Heart left ventricle (tissue), 16 donors: ENCODE measurements at places on chromosomes 3 and 15.
A peak's percentile ranks its signal among the peaks of the same experiment; 100 is the strongest.

DNA sequence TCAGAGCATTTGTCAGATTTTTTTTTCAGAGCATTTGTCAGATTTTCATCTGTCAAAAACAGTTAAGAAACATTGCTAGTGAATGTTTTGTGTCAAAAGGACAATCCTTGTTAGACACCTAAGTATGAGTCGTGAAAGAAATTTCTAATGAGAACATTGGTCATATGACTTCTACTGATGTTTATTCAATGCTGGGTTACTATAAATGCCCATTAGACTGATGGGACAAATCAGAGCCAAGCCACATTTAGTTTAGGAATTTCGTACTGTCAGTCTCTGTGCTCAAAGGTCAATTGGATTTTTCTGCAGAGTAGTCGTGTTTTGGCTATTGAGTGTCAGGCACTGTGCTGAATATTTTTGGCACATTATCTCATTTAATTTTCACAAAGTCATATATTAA is 31.6 kb downstream of the TSC22D2 start:
- no peak for DNase-seq

GRCh38 chr3:13524979-13525669 is 23.8 kb upstream of the FBLN2 start:
- DNase-seq, result peak; percentile 21

DNA sequence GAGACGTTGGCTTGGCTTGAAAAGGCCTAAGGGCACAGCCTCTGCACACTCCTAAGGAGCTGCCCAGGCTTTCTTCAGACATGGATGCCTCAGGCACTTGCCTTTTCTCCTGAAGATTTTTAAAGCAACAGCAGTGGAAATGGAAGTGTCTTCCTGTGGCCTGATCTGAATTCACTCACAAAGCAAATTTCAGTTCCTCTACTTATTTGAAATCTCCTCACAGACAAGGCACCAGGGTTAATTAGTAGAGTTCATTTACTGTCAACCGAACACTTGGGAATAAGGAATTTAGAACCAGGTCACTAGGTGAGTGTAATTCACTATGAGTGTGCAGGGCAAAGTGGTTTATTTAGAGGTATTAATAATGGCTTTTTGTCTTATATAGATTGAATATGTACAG is 27.2 kb upstream of the DAZL start:
- no peak for DNase-seq

- no peak for DNase-seq
Measured at GRCh38 chr3:160331127-160331937, 67.7 kb downstream of the IFT80 start.

DNA sequence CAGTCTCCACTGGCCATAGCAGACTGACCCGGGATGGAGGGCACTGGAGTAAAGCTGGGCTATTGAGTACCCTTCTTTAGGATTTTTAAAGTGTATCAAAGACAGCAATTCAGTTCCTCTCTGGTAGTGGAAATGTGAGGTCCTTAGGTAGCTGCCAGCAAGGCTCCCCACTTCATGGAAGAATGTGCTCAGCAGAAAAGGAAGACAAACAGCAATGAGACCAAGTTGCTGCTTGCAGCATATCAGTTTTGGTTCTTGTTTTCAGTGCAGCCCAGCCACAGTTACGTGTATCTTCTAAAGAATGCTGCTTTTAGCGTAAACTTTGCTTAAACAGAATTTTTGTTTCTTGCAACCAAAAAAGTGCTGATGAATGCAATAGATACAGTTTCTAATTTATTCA is 374.0 kb upstream of the CBLB start:
- no peak for DNase-seq

DNA sequence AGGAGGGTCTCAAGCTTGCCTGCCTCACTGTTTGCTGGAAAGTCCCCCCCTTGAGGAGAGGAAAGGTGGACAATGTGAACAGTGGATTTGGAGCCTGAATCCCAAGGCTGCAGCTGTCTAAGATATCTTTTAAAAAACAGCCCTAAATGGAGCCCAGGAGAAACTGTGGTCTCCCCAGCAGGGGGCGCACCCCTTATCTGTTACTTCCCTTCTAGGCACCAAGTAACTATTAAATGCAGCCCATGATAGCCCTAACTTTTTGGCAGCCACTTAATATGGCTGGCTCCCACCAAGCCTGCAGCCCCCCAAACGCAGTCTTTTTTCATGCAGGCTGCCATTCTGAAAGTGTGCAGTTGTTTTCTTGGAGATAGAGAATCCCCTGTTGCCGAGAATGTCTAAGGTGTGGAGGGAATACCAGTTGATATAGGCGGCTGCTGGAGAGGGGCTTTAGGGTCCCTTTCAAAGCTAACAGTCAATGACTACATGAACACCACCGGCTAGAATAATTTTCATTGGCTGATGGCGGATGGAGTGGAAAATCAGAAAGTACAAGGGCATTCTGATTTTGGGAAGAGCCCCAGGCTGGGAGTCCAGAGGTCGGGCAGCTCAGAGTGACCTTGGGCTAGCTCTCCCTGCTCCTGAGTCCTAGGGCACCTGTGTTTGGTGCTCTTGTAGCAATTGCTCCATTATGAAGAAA is 1.3 kb downstream of the RHCG start:
- no peak for DNase-seq

GRCh38 chr3:72212396-72212795 is 427.4 kb upstream of the PROK2 start:
- DNase-seq, result no peak
